ENCODE measurements at places on chromosomes 1 and 21. TPM values are rescaled to one million over a fixed set of nuclear protein-coding genes. Genes with fewer than 3 reads are reported as not detected.
A peak's percentile ranks its signal among the peaks of the same experiment; 100 is the strongest.

GRCh38 chr21:29443411-29444010 lies 144.8 kb downstream of the BACH1 start:
- no peak for DNase-seq

GRCh38 chr1:21365036-21365435 lies 74.8 kb upstream of the ECE1 start:
- DNase-seq, result no peak

- DNase-seq, result no peak
Measured at GRCh38 chr1:224521904-224522734, 87.5 kb upstream of the WDR26 start.

DNA sequence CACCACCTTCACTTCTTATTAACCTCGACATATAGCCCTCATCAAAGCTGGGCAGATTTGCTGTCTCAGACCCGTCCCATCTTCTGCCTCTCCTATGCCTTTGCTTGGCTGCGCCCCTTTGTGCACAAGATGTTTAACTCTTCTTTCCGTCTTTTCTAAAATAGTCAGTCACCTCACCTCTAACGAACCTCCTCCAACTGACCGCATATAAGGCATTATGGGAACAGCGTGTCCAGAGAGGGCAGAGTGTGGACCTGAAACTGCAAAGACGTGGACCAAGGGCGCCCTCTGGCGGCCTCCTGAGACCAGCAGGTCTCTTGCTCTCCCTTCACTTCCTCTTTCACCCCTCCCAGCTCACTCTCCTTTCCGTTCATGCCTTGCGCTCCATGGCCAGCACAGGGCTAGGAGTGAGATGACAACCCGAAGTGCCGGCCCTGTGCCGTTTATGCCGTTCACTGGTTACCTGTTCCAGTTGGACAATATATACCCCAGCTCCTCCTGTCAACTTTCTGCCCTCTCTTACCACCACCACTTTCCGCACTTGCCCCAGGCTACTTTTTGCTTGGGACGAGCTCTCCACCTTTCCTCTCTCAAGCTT lies 2.5 kb upstream of the METTL25B start:
- DNase-seq, result peak; percentile 89

The KRTAP19-1 gene
- polyA plus RNA-seq, result not detected

DNA sequence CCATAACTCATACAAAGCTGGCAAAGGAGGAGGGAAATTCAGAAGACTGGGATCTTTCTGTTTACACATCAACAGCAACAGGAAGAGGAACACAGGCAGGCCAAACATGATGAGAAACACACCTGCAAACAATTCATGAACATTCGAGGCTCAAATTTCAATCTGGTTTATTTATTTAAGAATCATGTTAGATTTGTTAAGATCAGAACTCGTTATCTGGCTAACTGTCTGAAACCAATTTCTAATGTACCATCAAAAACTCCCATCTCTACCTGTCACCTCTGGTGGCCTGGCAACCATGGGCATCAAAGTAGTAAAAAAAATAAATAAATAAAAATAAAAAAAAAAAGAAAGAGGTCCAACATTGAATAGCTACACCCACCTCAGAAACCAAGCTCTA lies 9.8 kb downstream of the LBR start:
- no peak for DNase-seq
